ENCODE measurements at places on chromosomes 12 and 14.
A peak's percentile ranks its signal among the peaks of the same experiment; 100 is the strongest.

GRCh38 chr12:54734196-54734950 is 86.2 kb upstream of the DCD start:
- no peak for DNase-seq

- DNase-seq: peak; percentile 23
These were observed 352.0 kb downstream of the BCAT1 start for GRCh38 chr12:24596768-24597388.

GRCh38 chr12:120199595-120200306 is 1.2 kb downstream of the RPLP0 start:
- no peak for DNase-seq

DNA sequence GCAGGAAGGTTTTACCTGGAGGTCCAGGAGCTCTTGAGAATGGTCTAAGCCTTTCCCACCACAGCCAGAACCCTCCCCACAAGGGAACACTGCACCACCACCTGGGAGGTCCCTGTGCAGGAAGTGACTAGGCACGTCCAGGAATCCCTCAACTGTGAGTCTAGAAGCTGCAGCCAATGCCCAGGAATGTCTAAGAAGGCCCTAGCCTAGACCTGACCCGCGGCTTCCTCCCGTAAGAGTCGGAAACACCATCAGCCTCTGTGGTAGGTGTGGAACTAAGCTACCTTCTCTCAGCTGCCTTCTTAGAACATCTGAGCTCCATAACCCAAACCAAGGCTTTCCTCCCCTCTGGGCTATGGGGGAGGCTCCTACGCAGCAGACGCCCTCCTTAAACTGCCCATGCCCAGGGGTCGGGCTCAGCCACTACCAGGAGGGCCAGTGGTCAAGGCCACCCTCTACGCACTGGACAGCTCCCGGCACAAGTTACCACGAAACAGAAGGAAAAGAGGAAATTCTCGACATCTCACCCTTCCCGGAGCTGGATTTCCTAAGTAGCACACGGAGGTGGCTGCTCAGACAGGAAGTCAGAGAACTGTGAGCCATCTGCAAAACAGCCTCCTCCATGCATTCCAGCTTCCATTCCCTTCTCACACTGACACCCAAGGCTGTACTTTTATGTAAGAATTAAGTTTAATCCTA is 25.5 kb downstream of the ZFYVE21 start:
- no peak for DNase-seq

GRCh38 chr12:105523164-105524057 is 192.9 kb downstream of the C12orf75 start:
- no peak for DNase-seq
